Thoracic aorta (tissue), 2 donors: ENCODE measurements at places on chromosomes 3 and 15. TPM values are rescaled to one million over a fixed set of nuclear protein-coding genes. Genes with fewer than 3 reads are reported as not detected.

MITF gene
- total RNA-seq: 12.7 TPM

LIPH gene
- 4.5 TPM for total RNA-seq

SI gene
- not detected for total RNA-seq

GRCh38 chr3:177131927-177132636 is 65.2 kb downstream of the TBL1XR1 start:
- no peak for DNase-seq

GRCh38 chr3:159191447-159191846 is 389.6 kb downstream of the MFSD1 start:
- DNase-seq: no peak

DNA sequence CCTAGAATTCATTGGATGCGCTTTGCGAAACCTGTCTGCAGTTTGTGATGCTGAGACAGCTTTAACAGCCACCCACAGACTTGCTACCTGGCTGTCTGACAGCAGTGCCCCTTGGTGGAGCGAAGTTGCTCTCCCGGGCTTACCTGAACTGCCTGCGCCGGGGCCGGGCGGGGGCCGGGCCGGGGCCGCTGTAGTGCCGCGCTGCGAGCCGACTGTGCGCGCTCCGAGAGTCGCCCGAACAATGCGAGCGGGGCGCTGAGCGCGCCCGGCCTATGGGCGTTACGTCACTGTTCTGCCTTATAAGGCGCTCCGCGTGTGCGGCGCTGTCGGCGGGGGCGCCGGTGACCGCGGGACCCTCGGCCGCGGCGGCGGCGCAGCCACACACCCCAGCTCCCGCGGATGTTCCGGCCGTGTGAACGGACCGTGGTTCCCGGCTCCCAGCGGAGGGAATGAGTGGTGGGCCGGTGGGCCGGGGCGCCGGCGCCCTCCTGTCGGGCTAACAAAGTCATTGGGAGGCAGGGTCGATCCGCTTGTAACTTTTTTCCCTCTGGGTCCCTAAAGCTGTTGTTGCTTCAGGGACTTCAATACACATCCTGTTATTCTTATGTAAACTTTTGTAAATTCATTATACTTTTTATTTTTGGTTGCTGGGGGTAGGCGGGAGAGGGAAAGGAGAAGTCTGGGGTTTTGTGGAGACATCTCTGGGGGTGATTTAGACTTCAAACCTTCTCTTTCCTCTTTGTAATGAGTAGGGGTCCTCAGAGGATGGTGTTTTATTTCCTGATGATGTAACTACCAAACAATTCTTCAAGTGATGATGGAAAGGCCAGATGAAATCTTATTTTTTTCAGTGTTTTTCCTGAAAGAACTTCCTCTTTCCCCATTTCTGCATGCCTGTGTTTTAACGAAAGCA is 58.5 kb downstream of the CMSS1 start:
- no peak for DNase-seq
